Tibial artery (tissue), 4 donors: ENCODE measurements at places on chromosomes 2 and 18.

DNA sequence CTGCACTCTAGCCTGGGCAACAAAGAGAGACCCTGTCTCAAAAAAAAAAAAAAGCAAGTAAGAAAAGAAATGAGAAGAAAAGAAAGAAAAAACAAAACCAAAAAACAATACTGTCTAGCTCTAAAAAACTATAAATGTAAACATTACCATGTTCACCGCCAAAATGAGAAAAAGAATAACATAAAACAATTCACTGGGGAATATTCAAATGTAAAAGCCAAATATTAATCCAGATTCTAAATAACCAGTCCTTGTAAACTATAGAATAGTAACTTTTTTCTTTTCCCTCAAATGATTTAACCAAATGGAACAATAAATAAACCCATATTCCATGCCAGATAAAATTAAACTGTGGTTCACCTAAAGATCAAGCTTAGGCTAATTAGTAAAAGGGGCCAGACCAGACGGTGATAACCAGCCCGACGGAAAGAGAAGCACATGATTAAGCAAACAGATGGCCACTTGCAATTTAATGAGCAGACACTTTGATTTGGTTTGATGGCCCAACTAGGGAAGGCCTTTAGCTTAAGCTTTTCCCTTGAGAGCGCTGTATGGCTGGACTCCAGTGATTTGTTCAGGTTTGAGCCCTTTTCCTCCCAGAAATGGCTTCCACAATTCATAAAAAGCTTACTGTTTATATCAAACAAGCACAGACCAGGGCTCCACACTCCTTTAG, 39.4 kb upstream of the ZNF397 start:
- no peak for DNase-seq

- peak; percentile 33 for DNase-seq
Observed at GRCh38 chr2:239164335-239164871, 236.4 kb downstream of the HDAC4 start.

- DNase-seq = no peak
Observed at GRCh38 chr2:201411421-201411820, 39.8 kb downstream of the TRAK2 start.

DNA sequence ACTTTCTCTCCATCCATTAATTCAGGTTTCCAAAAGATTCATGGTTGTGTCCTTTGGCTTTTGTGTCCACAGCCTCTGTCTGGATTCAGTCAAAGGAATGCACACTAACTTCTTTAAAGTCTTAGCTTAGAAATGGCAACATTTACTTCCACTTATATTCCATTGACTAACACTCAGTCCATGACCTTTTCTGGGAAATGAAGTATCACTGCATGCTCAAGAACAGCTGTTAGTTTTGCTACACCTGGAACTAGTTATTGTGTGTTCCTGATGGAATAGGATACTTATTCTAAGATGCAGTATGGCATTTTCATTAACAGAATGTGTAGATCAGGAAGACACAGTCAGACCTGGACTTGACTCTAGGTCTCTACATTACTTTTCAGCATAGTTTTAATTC, 88.8 kb downstream of the KYNU start:
- DNase-seq = no peak

DNA sequence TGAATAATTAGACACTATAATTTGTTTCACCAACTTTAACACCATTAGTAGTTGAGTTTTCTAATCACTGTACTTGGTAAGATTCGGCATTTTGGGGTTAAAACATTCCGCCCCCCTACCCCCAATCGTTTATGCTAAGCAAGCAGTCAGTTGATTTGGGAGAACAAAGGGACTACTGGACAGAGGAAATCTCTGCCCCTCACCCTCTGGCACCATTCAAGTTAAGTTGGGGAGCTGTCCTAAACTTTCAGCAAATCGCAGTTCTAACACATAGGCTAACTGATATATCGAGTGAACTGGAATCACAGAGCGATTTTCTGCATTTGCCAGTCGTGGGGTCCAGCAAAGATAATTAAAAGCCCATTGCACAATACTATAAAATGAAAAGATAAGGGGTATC, 5.6 kb downstream of the KLF7 start:
- no peak for DNase-seq

DNA sequence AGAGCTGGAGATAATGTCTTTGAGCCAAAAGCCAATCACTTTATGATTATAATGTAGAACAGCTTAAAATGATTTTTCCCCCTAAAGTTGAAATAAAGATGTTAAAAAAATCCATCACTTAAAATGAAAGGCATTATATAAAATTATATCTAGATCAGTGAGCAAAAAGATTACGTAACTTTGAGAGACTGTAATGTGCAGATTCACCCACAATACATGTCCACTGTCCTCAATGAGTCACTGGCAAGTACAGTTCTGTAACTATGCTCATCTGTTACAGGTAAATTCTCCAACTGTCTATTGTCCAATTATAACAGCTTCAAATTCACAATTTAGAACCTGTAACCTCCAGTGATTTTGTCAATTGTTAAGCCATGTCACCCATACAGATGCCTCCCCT, 19.0 kb downstream of the FAM161A start:
- no peak for DNase-seq
